ENCODE measurements at places on chromosomes 12 and 14.
A peak's percentile ranks its signal among the peaks of the same experiment; 100 is the strongest.

DNA sequence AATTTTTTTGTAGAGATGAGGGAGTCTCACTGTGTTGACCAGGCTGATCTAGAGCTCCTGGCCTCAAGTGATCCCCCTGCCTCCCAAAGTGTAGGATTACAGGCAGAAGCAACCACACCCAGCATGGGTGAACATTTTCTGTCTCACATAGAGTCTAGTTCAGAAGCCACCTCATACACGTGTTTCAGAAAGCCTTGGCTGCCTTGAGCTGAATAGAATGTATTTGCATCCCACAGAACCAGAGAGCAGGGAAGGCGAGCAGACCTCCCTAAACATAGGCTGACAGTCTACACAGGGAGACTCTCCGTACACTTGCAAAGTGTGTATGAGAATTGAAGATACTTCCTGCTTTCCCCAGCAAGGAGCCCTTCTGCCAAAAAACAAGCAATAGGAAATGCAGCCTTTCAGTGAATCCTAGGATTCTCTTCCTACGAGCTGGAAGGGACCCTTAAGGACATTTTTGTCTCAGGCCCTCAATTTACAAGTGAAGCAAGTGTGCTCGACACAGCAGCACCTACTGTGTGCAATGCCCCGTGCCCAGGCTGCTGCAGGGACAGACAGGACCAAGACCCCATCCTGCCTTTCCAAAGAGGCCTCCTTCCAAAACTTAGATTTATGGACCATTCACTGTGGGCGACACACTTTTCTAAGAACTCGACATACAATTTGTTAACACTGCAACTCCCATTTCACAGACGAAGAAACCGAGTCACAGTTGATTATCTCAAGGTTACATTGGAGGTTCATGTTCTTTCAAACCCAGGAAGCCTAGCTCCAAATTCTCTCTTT, 11.2 kb downstream of the NUAK1 start:
- no peak for DNase-seq

DNA sequence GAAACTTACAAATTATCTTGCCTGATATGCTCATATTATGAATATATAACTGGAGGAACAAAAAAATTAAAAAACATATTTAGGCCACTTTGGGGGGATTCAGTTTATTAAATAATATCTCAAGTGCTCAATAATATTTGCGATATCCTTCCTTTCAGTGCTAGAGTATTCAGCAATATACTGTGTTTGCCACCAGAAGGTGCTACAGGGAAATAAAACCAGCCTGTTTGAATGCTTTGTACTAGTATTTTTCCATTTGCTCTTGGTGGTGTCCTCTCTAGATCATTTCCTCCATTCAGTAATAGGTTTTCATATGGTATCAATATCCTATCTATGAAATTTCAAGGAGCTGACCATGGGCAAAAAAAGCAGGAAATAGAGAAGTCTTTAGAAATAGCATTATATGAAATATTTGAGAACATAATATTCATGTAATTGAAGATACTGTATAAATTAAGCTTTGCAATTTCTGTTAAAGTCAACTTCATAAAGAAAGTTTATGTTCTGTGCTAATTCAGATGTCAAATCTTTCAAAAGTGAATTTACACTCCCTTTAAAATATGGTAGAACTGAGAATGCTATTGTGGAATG, 106.2 kb upstream of the NAV3 start:
- peak; percentile 73 for DNase-seq

GRCh38 chr12:8996682-8997405, 7.5 kb downstream of the KLRG1 start:
- peak; percentile 2 for DNase-seq

GRCh38 chr12:12094481-12094880, 23.7 kb downstream of the BCL2L14 start:
- DNase-seq = no peak

GRCh38 chr12:111406474-111407376, 1.0 kb downstream of the SH2B3 start:
- DNase-seq = peak; percentile 81

- DNase-seq = no peak
Measured at GRCh38 chr14:77872152-77872551, 72.2 kb downstream of the ADCK1 start.

- no peak for DNase-seq
Measured at GRCh38 chr14:96514694-96515093, 12.5 kb downstream of the PAPOLA start.

- DNase-seq = peak; percentile 84
Measured at GRCh38 chr12:12979731-12980259, 20.3 kb downstream of the HEBP1 start.

DNA sequence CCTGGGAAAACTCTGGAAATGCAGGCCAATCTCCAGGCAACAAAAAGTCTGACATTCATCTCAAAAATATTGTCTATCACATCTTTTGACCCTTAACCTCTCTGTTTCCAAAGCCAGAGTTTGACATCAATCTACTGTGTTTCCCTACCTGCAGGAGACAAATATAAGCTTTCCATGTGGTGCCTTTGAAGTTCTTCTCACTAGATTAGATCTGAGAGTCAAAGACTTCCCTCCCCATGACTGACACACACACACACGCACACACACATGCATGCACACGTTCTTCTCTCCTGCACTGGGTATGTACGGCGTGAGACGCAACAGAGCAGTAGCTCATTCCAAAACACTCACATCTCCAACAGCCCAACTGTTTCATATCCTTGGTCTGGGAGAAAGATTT, 8.1 kb upstream of the ITPR2 start:
- DNase-seq = no peak

DNA sequence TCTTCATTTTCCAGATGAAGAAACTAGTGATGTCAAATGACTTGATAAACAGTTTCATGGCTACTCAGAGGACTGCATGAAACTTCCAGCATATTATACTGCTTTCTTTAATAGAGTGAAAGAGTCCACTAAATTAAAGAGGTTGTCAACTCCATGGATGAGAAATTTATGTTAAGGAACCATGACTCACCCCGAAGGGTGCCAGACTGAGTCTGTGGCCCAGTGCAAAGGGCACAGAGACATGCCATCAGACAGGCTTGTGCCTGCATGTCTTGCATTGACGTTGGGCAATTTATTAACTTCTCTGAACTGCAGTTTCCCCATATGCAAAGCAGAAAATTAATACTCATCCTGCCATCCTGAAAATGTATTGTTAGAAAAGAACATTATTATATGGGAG, 382.4 kb downstream of the APAF1 start:
- DNase-seq = no peak

- DNase-seq = no peak
Measured at GRCh38 chr12:97513950-97514349, 51.3 kb downstream of the RMST start.

DNA sequence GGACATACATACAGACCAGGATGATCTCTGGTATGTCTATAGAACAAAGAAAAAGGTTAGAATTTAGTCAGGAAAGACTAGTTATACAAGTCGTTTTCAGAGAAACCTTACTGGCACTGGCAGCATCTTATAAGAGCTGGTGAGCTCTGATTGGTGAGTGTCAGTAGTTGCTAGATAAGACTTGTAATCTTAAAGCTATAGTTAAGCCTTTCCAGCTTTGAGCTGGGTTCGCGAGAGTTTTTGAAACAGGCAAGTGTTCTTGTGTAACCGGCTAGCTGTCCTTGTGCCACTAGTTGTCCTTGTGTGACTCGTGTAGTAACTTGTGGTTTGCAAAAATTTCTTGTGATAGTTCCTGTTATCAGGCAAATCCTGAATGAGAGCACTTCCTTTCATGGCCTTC, 740.9 kb downstream of the GALC start:
- no peak for DNase-seq

DNA sequence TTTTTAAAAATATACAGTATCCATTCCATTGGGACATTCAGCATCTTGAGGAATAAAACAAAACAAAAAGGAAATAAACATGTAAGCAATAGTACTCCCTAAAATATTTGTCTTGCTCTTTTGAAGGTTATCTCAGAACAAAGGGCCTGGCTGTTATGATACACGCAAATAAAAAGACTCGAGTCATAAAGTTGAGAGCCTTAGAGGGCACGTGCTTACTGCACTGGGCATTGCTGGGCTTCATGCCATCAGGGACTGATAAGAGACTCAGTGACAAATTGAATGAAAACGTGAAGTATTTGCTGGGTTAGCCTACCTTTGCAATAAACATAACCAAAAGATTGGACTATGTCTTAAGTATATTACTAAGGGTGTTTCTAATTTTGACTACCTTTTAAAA, 118.9 kb downstream of the SLC35F4 start:
- DNase-seq = no peak

GRCh38 chr14:90641615-90642243, 174.5 kb downstream of the TTC7B start:
- no peak for DNase-seq

GRCh38 chr12:68180792-68181744, 21.5 kb upstream of the IFNG start:
- no peak for DNase-seq

DNA sequence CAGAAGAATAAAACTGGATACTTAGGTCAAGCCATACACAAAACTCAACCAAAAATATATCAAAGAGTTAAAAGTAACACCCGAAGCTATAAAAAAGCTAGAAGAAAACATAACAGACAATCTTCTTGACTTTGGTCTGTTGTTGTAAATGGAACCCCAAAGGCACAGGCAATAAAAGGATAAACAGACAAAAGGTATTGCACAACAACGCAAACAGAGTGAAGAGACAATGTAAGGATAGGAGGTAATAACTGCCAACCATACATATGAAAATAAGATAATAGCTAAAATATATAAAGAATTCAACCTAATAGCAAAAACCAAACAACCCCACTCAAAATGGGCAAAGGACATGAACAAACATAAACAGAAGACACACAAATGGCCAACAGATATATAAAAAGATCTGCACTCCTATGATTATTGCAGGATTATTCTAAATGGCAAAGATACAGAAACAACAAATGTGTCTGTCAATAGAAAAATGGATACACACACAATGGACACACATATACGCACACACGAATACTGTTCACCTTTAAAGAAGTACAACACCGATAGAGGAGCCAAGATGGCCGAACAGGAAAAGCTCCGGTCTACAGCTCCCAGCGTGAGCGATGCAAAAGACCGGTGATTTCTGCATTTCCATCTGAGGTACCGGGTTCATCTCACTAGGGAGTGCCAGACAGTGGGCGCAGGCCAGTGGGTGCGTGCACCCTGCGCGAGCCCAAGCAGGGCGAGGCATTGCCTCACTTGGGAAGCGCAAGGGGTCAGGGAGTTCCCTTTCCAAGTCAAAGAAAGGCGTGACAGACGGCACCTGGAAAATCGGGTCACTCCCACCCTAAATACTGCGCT, 1137.1 kb downstream of the FSCB start:
- DNase-seq = no peak

GRCh38 chr12:130385193-130385592, 47.5 kb downstream of the PIWIL1 start:
- no peak for DNase-seq

DNA sequence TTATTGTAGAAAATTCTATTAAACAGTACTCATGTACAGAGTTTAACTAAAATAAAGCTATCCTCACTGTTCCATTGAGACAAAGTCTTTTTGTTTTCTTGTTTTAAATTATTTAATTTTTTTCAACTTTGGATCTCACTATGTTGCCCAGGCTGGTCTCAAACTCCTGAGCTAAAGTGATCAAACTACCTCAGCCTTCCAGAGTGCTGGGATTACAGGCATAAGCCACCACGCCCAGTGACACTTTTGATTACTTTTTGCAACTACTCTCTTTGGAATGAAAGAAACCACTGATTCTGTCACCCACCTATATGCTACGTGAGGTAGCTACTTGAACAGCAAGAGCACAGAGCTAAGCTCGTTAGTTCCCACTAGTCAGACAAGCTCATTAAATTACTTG, 17.1 kb downstream of the ZFC3H1 start:
- no peak for DNase-seq

DNA sequence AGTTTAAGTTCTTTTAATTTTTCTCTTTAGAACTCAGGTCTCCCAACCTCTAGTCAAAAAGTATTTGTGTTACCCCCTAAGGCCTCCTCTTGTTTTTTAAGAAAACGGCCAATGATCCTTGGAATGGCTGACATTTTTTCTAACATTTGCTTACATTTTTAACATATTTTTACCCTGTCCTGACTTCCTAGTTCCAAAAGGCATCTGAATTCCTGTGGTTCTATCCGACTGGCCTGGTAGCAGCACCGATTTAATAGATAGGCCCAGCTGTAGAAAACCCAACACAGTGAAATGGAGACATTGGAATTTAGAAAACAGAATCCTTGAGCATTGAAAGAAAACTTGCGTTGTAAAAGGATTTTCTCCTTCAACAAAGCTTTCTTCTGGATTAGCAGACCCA, 134.7 kb upstream of the GSC start:
- no peak for DNase-seq

- no peak for DNase-seq
Measured at GRCh38 chr12:69055280-69055679, 122.3 kb upstream of the CPM start.

GRCh38 chr12:91417650-91418049, 235.0 kb upstream of the DCN start:
- no peak for DNase-seq

Measured in pons (tissue), 1 donor.